Hematopoietic multipotent progenitor cell treated with erythropoietin and hydrocortisone succinate and interleukin-3 and kit ligand, for 6 days (in vitro differentiated cells): ENCODE measurements at places on chromosomes 7 and 10.

DNA sequence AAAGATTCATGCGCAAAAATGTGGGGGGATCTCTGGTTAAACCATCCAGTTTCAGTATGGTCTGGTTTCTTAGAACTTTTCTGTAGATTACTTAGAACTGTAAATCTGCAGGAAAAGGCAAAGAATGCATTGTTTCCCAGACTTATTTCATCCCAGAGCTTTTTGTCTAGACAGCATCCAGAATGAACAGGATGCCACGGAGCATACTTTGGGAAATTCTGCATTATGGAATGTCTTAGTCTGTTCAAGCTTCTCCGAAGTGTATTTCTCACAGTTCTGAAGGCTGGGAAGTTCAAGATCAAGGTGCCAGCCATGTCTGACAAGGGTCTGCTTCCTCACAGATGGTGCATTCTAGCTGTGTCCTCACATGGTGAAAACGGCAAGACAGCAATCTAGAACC, 136.3 kb downstream of the INHBA start:
- DNase-seq: no peak

DNA sequence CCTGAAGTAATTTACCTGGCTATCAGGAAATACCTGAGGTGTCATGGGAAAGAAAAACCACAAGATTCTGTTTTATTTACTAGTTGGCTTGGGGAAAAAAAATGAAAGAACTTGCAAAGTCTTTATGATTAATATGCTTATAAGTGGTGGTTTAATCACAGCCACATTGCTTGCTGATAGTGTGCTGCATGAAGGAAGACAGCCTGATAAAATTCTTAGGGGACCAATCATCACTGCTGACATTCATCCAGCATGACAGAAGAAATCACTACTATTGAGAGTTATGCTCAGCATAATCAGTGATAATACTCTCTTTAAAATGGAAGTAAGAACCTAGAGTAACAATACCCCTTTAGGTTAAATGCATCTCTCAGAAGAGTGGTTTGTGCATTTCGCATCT, 150.2 kb upstream of the LRRN3 start:
- no peak for DNase-seq

- DNase-seq: no peak
Observed at GRCh38 chr7:129828078-129828762, 124.5 kb downstream of the UBE2H start.

DNA sequence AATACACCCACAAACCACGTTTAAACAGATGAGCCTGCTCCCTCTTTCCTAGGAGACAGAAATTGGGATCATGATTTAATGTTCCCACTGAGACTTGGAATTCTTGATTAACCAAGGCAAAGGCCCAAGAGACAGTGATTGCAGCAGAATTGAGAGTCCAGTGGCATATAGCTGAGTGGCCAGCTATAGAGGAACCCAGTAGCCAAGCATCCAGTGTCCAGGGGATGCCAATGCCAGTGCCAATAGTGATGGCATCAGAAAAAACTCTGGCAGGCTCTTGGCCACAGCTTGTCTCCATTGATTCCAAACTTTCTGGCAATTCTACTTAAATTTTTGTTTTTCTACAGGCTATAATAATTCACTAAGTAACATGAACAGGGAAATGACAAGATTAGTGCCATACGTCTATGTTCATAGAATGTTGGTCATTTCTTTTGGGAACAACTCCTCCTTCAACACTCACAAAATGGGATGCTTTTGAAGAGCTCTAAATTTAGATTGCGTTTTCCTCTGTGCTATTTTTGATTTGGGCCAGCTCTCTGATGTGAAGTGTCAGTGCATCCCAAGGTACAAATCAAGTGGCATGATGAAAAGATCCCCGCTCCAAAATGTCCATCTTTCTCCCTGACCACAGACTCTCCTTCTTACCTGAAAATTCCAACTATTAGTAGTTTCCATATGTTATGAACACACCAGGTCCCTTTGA, 83.1 kb upstream of the A1CF start:
- no peak for DNase-seq

DNA sequence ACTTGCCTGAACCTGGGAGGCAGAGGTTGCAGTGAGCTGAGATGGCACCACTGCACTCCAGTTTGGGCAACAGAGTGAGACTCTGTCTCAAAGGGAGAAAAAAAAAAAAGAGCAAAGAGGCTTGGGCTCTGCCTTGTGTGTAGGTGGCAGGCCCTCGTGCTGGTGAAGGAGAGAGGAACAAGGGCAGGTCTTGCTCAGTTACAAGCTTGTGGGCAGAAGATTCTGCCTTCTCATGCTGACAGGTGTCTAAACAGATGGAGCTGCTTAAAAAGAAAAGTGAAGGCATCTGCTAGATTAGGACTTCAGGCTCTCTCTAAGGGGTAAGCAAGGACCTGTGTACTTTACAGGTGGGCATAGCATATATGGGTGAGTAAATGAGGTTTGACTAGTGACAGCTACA, 65.5 kb upstream of the TRIM8 start:
- no peak for DNase-seq
